Upper lobe of right lung (tissue), 1 donor: ENCODE measurements at places on chromosomes 13 and 19. TPM values are rescaled to one million over a fixed set of nuclear protein-coding genes. Genes with fewer than 3 reads are reported as not detected.

The RNF225 gene
- total RNA-seq: 0.55 TPM

The FXYD7 gene
- 0.61 TPM for total RNA-seq

The GSX1 gene
- not detected for total RNA-seq

The PNMA8A gene
- total RNA-seq: 1.8 TPM

The C19orf81 gene
- total RNA-seq: 3.9 TPM

The LYPD3 gene
- 0.75 TPM for total RNA-seq

The NCAN gene
- total RNA-seq: not detected

- no peaks in the 10 kb centered on the region for H3K27me3 ChIP-seq
- H3K4me1 ChIP-seq: no peaks in the 10 kb centered on the region
- no peak for DNase-seq
- no peak overlapping the region for H3K27ac ChIP-seq
These were observed 332.2 kb upstream of the SGCG start for GRCh38 chr13:22848539-22849052.

DNA sequence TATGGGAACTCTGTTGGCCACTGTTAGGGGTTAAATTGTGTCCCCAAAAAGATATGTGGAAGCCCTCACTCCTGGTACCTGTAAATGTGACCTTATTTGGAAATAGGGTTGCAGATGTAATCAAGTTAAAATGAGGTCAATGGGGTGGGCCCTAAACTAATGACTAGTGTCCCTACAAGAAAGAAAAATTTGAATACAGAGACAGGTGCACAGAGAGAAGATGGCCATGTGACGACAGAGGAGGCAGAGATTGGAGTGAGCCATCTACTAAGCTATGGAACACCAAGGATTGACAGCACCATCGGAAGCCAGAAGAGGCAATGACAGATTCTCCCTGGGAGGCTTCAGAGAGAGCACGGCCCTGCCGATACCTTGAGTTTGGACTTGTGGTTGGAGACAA, 16.5 kb downstream of the POU2F2 start:
- no peaks in the 10 kb centered on the region for H3K27me3 ChIP-seq
- H3K27ac ChIP-seq: no peak overlapping the region
- H3K4me1 ChIP-seq: no peaks in the 10 kb centered on the region
- no peaks in the 10 kb centered on the region for H3K36me3 ChIP-seq

- no peaks in the 10 kb centered on the region for H3K27me3 ChIP-seq
- no peaks in the 10 kb centered on the region for H3K4me1 ChIP-seq
- no peak overlapping the region for H3K27ac ChIP-seq
- H3K4me3 ChIP-seq: no peak overlapping the region
- H3K36me3 ChIP-seq: no peaks in the 10 kb centered on the region
- no peak for DNase-seq
These were observed 300.4 kb downstream of the DLEU7 start for GRCh38 chr13:50543141-50543540.

DNA sequence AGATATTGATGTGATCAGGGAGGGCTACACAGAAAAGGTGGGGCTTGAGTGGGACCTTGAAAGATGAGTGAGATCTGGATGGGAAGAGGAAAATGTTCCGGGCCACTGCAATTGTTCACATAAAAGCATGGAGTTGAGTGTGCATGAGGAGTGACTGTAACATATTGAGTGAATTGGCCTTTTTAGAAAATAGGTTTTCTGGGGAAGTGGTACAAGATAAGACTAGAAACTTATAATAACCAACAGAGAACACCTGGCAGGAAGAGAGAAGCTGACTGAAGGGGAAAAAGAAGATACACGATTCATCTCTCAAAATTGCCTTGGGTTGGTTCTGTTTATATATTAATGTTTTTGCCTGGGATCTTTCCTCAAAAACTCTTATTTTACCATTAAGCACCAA, 32.2 kb downstream of the SLC10A2 start:
- no peaks in the 10 kb centered on the region for H3K36me3 ChIP-seq
- H3K4me1 ChIP-seq: no peaks in the 10 kb centered on the region

DNA sequence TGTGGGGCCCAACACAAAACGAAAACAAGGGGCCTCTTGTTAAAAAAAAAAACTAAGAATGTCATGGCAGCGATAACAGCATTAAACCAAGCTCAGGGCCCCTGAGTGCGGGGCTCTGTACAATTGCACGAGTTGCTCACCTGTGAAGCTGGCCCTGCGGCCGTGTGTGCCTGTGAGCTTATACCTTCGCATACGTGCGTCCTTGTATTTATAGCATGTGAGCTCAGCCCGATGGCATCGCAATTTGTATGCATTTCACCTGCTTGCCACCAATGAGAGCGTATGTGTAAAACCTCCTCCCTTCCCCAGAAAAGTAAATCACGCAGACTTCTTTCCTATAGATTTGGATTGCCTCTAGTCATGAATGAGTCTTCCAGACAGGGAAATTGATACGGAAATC, 17.1 kb downstream of the HNRNPM start:
- no peak for DNase-seq
- H3K4me1 ChIP-seq: peaks cover 62% of the 10 kb centered on the region
- H3K36me3 ChIP-seq: peaks cover 45% of the 10 kb centered on the region
- H3K27me3 ChIP-seq: no peaks in the 10 kb centered on the region

GRCh38 chr19:13430790-13431582, 75.3 kb downstream of the CACNA1A start:
- no peaks in the 10 kb centered on the region for H3K36me3 ChIP-seq
- no peaks in the 10 kb centered on the region for H3K4me1 ChIP-seq
- no peak overlapping the region for H3K4me3 ChIP-seq
- no peak overlapping the region for H3K27ac ChIP-seq
- H3K27me3 ChIP-seq: no peaks in the 10 kb centered on the region
- DNase-seq: peak; percentile 71

DNA sequence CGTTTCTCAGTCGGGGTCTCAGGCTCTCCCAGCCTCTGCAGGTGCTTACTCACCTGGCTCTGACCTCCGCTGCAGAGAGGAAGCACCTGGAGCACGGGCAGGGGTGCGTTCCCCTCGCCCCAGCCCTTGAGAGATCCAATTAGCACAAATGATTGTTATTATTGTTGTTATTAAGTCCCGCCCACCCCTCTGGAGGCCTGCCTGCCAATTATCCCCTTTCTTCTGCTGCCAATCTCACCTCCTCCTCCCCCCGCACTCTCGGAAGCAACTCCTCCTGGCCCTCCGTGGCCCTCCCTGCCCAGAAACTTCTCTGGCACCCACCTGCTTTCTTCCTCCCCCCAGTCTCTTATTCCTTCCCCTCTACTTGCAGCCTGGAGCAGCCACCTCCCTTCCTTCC, 8.8 kb downstream of the ZNF787 start:
- H3K4me3 ChIP-seq: no peak overlapping the region
- no peaks in the 10 kb centered on the region for H3K27me3 ChIP-seq
- peak overlapping the region; percentile 56 for H3K27ac ChIP-seq
- no peak for DNase-seq

- no peaks in the 10 kb centered on the region for H3K27me3 ChIP-seq
- H3K27ac ChIP-seq: no peak overlapping the region
- H3K4me3 ChIP-seq: no peak overlapping the region
- H3K4me1 ChIP-seq: no peaks in the 10 kb centered on the region
- DNase-seq: no peak
These were observed 89.0 kb upstream of the CLDN10 start for GRCh38 chr13:95463531-95463930.

- H3K36me3 ChIP-seq: peaks cover 6% of the 10 kb centered on the region
- no peaks in the 10 kb centered on the region for H3K4me1 ChIP-seq
- H3K4me3 ChIP-seq: no peak overlapping the region
- H3K27ac ChIP-seq: no peak overlapping the region
- H3K27me3 ChIP-seq: no peaks in the 10 kb centered on the region
These were observed 241.2 kb downstream of the ABCC4 start for GRCh38 chr13:95060014-95060519.

GRCh38 chr19:34041925-34042521, 130.3 kb upstream of the LSM14A start:
- no peak overlapping the region for H3K4me3 ChIP-seq
- no peaks in the 10 kb centered on the region for H3K27me3 ChIP-seq
- DNase-seq: peak; percentile 89
- no peaks in the 10 kb centered on the region for H3K36me3 ChIP-seq
- H3K27ac ChIP-seq: no peak overlapping the region
- no peaks in the 10 kb centered on the region for H3K4me1 ChIP-seq

- H3K36me3 ChIP-seq: no peaks in the 10 kb centered on the region
- H3K27me3 ChIP-seq: no peaks in the 10 kb centered on the region
- H3K27ac ChIP-seq: no peak overlapping the region
- no peak overlapping the region for H3K4me3 ChIP-seq
- H3K4me1 ChIP-seq: no peaks in the 10 kb centered on the region
These were observed 35.4 kb downstream of the CYP4F2 start for GRCh38 chr19:15862444-15862843.
